ENCODE measurements at places on chromosomes 7 and 10.

DNA sequence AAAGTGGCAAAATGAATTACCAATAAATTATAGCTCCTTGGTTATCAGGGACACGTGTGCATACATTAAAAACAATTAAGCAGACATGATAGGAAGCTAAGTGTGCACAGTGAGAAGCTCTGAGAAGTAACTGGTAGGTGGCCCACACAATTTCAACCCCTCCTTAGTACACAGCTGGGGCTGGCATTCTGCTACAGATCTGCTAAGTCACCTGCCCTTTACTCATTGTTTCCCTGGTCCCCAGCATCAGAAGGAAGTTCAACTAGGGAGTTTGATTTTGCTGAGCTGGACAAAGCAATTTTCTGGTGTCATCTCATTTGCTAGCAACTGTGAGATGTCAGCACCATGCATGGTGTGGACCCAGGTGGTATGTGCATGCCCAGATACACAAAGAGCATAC lies 424.1 kb upstream of the NPVF start:
- no peak for DNase-seq

- no peak for DNase-seq
These were observed 166.9 kb downstream of the SH3PXD2A start for GRCh38 chr10:103688491-103688890.

GRCh38 chr7:99876491-99876890 lies 342 bp downstream of the OR2AE1 start:
- DNase-seq = no peak

DNA sequence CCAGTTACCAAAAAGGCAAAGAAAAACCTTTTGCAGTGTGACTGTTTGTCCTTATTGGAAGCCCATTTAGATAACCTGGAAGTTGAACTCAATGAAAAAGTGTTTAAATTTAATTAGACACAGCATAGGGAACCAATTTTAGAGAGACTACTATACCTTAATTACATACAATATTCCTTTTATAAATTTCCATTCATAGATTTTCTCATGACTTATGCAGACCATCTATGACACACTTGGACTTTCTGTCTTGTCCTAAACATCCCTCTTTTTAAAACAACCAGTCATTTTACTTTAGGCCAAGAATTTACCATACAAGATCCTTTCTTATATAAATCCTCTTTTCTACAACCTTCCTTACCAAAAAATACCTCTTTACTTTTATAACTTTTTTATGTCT lies 61.6 kb downstream of the MTURN start:
- DNase-seq = no peak

DNA sequence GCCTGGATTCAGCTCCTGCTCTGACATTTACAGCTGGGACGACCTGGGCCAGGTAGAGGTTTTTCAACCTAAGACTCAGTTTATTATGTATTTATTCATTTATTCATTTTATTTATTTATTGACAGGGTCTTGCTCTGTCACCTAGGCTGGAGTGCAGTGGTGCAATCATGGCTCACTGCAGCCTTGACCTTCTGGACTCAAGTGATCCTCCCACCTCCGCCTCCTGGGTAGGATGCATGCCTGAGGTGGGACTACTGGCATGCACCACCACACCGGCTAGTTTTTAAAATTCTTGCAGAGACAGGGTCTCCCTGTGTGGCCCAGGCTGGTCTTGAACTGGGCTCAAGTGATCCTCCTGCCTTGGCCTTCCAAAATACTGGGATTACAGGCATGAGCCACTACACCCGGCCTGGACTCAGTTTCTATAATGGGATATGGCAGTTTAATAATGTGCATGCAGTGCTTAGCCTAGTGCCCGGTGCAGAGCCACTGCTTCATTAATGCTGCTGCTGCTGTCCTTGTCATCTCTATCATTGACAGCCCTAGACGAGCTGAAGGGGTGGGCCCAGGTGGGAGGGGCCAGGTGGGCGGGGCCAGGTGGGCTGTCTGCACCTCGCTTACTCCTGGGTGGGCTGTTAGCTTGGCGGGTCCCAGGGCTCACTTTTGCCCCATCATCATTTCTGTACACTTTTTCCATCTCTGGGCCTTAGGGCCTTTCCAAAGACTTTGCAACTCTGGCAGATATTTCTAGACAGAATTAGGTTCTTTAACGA lies 92.6 kb downstream of the LHPP start:
- DNase-seq = no peak

- no peak for DNase-seq
These were observed 42.7 kb downstream of the PAXIP1 start for GRCh38 chr7:154960063-154960790.

DNA sequence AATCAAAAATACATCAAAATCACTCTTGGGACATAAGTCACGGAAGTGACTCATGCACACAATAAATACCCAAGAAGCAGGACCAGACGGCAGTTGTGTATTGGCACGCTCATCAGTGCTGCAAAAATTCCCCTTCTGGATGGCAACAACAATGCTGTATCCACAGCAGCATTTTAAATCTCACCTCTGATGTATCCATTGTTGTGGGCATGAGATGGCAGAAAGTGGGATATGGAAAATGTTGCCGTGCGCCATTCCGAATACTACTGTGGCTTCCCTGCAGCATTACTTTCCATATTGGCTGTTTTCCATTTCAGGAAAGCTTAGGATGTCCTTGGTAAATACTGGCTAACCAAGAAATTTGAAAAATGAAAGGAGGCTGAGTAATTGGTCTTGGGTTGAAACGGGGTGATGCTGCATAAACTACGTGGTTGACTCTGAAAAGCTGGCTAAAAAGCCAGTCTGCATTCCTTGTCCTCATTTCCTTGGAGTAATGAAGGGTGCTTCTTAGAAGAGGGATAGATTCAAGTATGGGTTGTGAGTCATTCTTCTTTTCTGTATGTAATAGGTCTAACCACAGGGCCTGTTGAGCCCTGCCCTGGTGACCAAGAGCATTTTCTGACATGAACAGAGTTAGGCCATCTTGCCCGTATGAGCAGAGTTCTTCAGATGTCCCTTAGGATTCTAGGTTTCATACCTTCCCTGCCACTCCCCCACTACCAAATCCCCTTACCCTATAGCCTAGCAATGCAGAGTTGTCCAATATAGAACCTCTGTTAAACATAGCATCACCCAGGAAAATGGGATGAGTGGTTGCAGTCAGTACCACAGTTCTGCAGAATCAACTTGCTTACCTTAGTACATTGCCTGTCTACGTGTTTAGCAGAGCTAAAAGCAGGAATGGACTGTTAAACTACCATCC lies 36.3 kb upstream of the TOMM7 start:
- no peak for DNase-seq

GRCh38 chr7:22329816-22330524 lies 27.0 kb downstream of the RAPGEF5 start:
- DNase-seq = no peak

GRCh38 chr7:109246330-109247077 lies 676.8 kb downstream of the DNAJB9 start:
- DNase-seq = no peak

DNA sequence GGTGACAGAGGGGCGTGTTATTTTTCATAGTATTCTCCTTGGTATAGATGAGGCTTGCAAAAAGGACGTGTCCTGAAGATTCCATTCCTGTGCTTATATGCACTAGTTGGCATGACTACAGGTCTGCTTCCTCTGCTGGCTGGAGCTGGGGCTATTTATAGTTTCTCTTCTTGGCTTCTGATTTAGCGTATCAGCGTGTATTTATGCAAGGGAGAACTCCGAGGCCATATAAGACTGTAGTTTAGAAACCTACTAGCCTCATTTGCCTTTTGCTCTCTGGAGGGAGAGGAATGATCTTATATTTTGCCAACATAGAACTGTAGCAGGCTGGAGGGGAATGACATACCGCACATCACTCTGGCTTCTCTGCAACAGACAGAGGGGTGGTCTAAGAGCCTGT lies 39.7 kb downstream of the CACNB2 start:
- no peak for DNase-seq

DNA sequence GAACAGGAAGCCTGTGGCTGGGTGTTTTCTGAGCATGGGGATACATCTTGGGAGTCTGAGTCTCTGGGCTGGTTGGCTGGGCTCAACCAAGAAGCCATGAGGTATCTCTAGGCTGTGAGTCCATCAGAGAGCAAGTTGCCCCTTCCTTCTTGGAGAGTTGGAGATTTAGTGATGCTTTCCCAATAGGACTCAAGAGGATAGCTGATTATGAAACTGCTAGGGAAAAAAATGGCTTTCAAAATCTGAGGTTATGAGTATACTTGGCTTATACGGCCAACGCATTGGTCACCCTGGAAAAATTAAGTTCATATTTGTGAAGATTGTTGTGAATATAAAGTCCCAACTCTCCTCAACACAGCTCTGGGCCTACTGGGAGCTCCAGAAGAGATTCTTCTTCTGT lies 162.7 kb upstream of the KMT2E start:
- no peak for DNase-seq

GRCh38 chr10:133044401-133044811 lies 43.3 kb upstream of the ADGRA1 start:
- DNase-seq = no peak

GRCh38 chr10:70809726-70810125 lies 6.0 kb upstream of the SGPL1 start:
- no peak for DNase-seq

DNA sequence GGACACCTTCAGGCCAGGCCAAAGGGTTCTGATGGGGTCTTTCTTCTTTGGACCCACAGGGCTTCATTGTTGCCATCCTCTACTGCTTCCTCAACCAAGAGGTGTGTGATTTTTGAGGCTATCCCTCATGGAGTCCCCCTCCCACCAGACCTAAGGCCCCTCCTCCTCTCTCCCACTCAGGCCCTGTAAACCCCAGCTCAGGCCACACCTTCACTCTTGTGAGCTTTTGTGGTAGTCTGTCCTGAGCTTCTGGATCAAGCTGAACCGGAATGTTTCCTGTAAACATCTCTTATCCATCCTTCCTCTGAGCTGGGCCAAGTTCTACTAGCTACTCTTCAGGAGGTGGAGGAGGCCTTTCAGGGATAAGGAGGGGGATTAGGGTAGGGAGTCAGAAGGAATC lies 13.5 kb downstream of the GHRHR start:
- no peak for DNase-seq

DNA sequence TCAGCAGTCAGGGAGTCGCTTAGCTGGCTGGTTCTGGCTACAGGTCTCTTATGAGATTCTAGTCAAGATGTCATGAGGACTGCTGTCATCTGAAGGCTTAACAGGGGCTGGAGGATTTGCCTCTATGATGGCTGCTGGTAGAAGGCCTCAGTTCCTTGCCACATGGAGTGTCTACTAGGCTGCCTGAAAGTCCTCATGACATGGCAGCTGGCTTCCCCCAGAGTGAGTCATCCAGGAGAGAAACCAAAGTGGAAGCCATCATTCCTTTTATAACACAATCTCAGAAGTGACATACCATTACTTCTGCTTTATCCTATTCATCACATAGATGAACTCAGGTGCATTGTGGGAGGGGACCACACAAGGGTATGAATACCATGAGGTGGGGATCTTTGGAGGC lies 75.1 kb downstream of the EXOC6 start:
- DNase-seq = no peak

DNA sequence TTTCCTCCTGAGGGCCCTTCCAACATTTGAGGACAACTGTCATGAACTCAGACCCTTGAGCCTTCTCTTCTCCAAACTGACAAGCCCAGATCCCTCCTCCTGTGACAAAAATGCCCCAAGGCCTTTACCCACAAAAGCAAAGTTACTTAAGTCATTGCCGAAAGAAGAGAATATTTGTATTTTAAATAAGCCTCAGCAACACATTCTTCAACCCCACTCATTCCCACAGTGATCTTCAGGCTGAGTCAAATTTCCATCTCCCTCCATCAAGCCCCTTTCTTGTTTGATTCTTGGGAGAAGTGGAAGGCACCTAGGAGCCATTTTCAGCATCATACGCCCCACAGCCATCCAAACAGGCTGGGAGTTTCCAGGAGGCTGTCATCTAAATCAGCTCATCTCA lies 150.8 kb upstream of the PDE1C start:
- no peak for DNase-seq

GRCh38 chr7:44622342-44623151 lies 16.1 kb downstream of the OGDH start:
- peak; percentile 64 for DNase-seq

DNA sequence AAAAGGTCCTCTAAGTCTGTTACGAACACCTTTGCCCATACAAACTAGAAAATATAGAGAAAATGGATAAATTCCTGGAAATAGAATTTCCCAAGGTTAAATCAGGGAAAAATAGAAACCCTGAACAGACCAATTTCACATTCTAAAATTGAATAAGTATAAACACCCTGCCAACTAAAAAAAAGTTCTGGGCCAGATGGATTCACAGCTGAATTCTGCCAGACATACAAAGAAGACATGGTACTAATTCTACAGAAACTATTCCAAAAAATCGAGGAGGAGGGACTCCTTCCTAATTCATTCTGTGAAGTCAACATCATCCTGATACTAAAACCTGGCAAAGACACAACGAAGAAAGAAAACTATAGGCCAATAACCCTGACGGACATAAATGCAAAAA lies 400.4 kb upstream of the SEMA3A start:
- DNase-seq = no peak

DNA sequence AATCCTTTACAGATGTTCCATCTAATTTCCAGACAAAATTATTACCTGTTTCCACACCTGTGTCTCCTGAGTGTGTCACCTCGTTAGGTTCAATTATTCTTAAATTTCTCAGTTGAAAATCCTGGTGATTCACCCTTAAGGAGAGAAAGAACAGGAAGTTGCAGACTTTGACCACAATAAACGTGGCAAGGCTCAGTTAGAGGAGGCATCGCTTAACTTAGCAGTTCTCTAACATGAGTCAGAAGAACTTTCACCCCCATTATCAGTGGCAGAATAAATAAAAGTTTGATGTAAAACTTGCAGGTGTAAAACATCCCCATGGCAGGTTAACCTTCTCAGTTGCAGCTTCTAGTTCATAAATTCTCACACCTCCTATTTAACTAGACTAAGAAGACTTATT lies 8.3 kb downstream of the XPNPEP1 start:
- DNase-seq = no peak

- no peak for DNase-seq
These were observed 212.9 kb downstream of the TCF7L2 start for GRCh38 chr10:113162960-113163359.

DNA sequence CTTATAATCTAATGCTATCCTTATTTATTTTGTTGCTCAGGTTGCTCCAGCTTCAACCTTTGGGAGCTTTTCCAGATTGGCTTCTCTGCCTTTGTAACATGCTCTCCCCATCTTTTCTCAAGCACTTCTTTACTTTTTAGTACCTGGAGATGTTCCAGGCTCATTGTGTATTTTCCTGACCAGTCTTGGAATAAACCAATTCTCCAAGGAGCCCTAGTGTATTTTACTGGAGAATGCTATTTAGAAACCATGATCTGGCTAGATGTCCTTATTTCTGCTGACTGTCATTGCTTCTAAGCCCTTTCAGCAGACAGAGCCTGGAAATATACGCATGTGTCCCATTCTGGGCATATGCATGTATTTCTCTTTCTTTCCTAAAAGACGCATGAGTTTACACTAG lies 95.7 kb downstream of the EMX2 start:
- DNase-seq = no peak
